ENCODE measurements at places on chromosomes 11 and 22.

GRCh38 chr22:18032455-18033101, 8.2 kb upstream of the MICAL3 start:
- DNase-seq, result peak; percentile 27

DNA sequence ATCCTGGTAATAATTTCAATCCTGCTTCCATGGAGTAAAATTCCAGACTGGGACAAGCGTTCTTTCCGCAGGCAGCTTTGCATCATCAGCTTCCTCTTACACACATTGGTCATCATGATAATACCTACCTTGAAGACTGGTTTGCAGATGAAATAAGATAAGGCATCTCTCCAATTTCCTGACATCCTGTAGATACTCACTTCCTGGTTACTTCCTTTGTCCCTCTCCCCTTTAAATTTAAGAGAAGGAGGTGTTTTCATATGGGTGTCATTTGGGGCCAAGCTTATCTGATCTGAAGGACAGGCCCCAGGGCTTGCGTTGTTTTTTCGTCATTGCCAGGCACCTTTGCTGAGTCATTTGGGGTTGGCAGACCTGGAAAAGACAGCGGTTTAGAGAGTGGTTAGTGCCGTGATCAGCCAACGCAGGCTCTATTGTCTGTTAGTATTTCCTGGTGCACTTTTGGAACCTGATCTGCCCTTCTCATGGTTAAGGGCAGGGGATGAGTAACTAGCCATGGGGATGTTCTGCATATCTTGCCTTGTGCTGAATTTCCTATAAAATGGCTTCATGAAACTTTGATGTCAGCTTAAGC, 24.1 kb downstream of the GRAMD1B start:
- DNase-seq, result peak; percentile 83

DNA sequence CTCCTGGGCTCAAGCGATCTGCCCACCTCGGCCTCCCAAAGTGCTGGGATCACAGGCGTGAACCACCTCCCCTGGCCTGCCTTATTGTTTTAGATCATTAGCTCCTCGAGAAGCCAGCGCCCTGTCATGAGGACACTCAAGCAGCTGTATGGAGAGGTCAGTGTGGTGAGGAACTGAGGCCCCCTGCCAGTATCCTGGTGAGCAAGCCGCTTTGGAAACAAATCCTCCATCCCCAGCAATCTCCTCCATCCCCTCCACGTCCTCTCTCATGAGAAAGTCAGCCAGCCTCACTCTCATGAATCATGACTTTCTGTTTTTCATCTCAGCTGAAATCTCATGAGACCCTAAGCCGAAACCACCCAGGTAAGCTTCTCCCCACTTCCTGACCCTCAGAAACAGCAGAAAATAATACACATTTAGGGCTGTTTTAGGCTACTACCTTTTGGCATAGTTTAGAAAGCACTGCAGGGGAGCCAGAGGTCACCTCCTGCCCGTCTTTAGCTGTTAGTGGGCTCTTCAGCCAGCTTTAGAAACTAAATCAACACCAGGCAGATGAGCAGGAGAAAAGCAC, 56.0 kb downstream of the CTTN start:
- no peak for DNase-seq

- DNase-seq, result no peak
These were observed 11.9 kb upstream of the PHF21A start for GRCh38 chr11:46133119-46133518.

GRCh38 chr11:102757823-102758549, 22.4 kb downstream of the MMP10 start:
- DNase-seq, result no peak

DNA sequence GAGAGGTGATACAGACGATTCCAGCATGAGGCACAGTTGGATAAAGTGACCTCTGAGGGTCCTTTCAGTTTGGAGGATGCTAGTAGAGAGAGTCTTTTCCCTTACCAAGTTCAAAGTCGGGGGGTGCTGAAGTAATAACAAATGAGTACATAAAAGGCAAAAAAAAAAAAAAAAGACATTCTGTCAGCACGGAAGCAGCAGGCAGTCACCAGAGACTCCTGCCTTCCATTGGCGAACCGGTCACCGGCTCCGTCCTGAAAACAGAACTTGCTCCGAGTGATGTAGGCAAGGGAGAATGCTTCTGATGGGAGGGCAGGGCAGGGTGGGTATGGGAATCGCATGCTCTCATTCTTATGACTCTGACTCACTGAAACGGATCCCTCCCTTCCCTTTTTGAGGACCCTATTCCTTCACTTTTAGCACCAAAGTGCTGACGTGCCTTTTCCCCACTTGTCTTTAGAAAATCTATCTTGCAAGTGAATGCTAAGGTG, 65.9 kb downstream of the PRR5L start:
- peak; percentile 73 for DNase-seq

DNA sequence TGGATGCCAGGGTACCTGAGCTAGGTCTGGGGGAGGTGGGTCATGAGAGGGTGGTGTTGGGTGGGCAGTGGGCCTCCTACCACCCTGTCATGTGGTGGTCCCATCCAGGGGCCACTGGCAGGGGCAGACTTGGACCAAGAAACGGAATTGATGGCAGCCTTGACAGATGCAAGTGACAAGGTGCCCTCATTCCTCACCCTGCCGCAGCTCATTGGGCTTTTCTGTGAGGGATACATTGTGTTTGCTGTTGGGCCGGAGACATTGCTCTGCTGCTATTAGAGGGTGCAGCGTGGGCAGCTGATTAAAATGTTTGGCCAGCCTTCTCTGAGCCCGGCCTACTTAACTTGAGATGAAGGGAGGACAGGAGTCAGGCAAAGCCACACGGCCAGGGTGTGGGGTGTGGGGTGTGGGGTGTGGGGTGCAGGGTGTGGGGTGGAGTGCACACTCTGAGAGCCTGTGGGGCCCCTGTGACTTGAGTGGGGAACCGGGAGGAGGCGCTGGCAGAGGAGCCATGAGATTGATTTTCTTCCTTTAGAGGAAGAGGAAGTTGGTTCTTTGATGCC, 351.5 kb downstream of the TBC1D22A start:
- DNase-seq, result no peak

- DNase-seq, result no peak
These were observed 19.5 kb upstream of the CHKA start for GRCh38 chr11:68140496-68141245.

GRCh38 chr11:46345881-46346484, 1.3 kb upstream of the DGKZ start:
- DNase-seq, result no peak

DNA sequence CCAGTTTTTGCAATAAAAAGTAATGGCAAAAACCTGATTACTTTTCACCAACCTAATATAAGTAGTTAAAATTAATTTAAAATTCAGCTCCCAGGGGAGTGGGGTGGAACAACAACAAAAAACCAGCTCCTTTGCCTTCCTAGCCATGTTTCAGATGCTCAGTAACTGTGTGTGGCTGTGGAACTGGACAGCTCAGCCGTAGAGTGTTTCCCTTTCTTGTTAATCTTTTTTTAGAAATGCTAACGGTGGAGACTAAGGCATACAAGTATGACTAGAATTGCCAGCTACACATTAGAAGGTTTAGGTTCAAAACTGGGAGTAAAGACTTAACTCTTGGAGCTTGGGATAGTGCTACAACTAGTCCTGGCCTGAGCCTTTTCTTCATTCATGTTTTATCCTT, 45.0 kb downstream of the PPP6R3 start:
- DNase-seq, result no peak

DNA sequence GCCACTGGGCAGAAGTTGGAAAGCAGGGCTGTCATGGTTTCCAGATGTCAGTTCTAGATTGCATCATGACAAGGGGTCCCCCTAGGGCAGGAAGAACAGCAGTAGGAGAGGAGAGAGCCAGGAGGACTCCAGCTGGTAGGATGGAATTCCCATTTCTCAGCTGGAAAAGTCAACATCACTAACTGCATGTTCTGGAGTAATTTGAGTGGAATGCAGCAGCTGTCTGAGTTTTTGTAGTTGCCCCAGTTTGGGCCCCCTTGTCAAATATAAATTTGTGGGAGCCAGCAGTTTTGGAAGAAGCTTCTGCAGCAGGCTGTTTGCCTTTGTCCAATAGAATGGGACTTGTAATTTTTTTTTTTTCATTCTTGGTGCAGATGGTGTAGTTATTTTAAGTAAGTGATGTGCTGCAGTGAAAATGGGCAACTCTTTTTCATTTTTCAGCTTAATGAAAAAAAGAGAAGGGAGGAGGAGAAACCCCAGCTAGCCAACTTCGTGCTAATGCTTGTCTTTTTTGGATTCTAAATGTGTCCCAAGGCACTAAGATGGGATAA, 86.9 kb downstream of the LDLRAD3 start:
- no peak for DNase-seq

- no peak for DNase-seq
These were observed 161.6 kb downstream of the CEP164 start for GRCh38 chr11:117488996-117489952.

DNA sequence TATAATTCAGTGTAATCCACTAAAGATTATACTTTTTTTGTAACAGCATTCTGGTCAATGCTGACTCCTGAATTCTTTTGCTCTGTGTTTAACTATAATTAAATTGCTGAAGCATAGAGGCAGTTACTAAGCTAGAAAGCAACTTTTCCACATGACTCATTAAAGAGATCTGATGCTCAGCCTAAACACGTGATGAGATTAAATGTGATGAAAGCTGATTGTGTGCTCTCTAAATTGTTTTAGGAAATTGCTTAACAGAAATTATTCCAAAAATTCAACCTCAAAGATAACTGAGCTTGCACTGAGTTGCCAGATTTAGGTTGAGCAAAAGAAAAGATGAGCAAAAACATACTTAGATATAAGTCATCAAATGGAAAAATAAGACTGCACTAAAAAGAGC, 1033.6 kb downstream of the FAM181B start:
- DNase-seq, result no peak

- DNase-seq, result no peak
These were observed 57.4 kb upstream of the RCN1 start for GRCh38 chr11:32033491-32033890.

DNA sequence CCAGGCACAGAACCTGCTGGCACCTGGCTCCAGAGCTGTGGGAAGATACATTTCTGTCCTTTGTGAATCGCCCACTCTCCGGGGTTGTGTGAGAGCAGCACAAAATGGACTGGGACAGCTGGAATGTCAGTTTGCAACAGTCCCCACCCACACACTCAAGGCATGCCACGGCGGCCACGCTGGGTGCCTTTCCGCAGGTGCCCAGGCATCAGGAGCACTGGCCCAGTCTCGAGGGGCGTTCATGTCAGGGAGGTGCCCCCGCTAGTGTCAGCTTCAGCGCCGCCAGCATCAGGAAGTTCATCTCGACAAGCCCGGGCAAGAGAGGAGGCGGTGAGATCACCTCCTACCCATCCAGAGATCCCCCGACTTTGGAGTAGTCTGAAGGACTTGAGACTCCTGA, 2.1 kb downstream of the TP53AIP1 start:
- no peak for DNase-seq

DNA sequence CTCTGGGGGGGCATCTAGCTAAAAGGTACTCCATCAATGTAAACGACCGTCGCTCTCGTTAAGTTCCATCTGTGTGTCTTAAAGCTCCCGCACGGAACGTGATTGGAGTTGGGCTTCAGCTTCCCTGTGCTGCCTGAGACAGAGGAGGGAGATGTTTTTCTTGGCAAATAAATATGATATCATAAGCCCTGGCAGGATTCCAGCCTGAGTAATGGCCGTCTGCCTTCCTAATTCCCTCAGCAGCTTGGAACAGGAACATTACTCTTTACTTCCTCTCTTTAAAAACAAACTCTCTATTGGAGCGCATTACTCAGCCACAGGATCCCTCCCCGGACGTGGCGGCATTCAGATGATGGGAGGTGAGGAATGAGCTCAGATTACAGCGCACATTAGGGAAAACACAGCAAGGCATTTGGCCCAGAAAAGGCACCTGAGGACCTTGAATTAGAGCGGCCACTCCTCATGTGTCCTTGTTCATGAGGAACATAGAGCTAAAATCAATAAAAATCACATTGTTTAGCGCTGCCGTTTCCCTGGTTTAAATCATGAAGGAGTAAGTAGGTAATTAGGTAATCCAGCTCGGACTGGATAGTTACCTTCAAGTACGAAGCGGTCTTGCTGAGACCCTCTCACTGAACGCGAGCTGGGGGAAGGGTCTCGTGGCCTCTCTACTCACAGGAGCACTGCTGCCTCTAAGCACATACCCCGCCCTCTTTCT, 230.4 kb downstream of the ST3GAL4 start:
- DNase-seq, result peak; percentile 80

- no peak for DNase-seq
These were observed 1.4 kb upstream of the OR8B8 start for GRCh38 chr11:124446916-124447315.

DNA sequence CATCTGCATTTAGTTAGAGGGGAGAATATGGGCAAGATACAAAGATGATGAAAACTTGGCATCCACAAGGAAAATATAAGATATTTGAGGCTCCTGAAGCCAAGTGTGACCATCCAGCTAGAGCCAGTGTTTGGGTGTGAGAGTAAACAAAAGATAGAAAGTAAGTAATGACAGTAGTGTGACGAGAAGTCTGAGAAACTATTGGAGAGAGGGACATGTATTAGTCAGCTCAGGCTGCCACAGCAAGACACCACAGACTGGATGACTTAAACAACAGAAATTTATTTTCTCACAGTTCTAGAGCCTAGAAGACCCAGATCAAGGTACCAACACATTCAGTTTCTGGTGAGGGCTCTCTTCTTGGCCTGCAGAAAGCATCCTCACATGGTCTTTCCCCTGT, 6.4 kb upstream of the CCKBR start:
- DNase-seq, result peak; percentile 38

DNA sequence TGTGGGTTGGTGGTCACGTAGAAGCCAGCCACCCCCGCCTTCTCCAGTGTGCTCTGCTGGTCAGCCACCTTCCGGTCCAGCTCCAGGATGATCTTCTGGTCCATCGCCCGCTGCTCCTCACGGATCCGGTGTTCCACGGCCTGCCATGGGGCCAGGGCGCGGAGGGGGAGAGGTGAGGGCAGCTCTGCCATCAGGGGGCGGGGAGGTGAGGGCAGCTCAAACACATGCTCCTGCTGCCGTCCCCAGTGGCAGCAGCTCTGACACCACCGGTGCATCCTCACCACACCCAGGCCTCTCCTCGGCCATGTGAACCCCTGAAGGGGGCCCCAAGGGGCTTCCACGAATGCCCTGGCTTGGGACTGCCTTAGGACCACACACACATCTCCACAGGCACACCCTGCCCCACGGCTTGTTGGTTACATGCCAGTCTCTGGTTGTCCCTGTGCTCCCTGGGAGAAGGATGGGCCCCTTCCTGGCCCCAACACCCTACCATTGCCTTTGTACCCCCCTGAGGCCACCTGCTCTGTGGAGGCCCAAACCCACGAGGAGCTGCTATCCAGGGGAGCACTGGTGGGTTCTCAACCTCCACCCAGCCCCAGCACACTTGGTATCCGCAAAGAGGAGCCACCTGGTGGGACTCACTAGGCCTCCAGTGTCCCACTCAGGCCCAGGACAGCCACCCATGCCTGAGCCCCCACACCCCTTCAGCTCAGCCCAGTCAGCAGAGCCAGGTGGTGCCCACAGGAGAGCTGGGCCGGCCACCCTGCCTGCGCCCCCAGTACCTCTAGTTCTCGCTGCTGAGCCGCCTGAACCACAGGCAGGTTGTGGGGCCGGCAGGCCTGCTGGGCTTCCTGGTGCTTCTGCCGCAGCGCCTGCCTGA, 4.3 kb downstream of the DGCR6L start:
- no peak for DNase-seq

DNA sequence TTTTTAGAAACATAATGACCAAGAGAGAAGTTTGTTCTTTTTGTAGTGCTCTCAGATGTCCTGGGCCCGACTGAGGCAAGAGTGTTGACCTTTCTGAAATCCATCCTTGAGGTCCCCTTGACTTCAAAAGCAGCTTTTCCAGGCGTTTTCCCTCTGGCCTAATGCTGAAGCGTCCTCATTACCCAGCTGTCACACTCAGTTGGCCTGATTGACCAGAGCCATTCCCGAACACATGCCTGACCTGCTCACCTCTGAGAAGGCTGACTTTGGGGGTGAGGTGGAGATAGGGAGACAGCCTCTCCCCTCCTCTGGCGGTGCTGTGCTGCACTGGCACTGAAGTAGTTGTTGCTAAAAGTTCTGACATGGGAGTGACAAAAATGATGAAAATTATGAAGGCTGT, 66.9 kb downstream of the ALX4 start:
- DNase-seq, result no peak
